ENCODE measurements at places on chromosomes 2 and 18. TPM values are rescaled to one million over a fixed set of nuclear protein-coding genes. Genes with fewer than 3 reads are reported as not detected.
A peak's percentile ranks its signal among the peaks of the same experiment; 100 is the strongest.

- H3K27ac ChIP-seq = no peak overlapping the region
- no peak for DNase-seq
- no peaks in the 10 kb centered on the region for H3K27me3 ChIP-seq
Measured at GRCh38 chr18:25066516-25066915, 285.4 kb downstream of the ZNF521 start.

Gene G6PC2
- not detected for polyA plus RNA-seq

- no peak overlapping the region for H3K27ac ChIP-seq
- no peak for DNase-seq
- no peaks in the 10 kb centered on the region for H3K27me3 ChIP-seq
- H3K4me3 ChIP-seq = no peak overlapping the region
- H3K36me3 ChIP-seq = no peaks in the 10 kb centered on the region
- H3K4me1 ChIP-seq = peaks cover 2% of the 10 kb centered on the region
Measured at GRCh38 chr2:231910771-231911170, 15.4 kb downstream of the NPPC start.

DNA sequence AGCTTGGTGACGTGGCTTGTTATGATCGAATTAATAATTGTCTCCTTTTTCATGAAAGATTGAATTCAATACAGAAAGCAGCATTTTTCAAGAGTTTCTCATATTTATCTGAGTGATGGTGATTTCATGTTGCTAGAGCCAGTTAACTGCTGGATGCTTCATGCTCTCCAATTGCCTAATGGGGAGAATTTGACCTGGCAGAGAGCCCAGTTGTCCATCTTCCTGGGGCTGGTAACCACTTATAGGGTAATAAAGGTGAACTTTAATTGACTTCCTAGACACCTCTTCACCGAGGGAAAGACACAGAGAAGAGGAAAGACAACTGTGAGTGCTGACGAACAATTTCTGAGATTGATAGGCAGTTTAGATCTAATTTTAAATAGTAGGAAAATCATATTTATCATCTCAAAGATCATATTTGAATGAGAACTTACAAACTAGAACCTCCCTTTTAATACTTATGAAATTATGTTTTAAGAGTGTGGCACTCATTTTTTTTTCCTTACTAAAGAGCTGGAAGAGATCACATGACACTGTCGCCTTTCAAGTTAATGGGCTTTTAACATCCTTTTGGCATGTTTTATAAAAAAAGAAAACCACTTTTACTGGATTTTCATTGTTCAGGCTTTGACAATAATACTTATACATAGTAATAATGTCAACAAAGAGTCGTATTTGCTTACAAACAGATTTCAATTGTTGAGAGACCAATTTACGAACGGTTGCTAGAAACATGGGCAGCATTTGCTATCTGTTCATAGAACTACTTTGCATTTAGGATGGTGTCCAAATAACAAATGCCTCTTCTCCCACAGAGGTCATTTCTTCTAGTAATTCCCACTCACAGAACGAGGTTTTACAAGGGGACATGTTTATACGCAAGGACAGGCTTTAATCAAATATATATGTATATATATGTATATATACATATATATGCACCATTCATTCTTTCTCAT lies 153.3 kb downstream of the RAPGEF4 start:
- H3K27me3 ChIP-seq = peaks cover 9% of the 10 kb centered on the region
- no peak for DNase-seq
- H3K36me3 ChIP-seq = no peaks in the 10 kb centered on the region
- H3K4me3 ChIP-seq = no peak overlapping the region
- peaks cover 9% of the 10 kb centered on the region for H3K4me1 ChIP-seq
- no peak overlapping the region for H3K27ac ChIP-seq

DNA sequence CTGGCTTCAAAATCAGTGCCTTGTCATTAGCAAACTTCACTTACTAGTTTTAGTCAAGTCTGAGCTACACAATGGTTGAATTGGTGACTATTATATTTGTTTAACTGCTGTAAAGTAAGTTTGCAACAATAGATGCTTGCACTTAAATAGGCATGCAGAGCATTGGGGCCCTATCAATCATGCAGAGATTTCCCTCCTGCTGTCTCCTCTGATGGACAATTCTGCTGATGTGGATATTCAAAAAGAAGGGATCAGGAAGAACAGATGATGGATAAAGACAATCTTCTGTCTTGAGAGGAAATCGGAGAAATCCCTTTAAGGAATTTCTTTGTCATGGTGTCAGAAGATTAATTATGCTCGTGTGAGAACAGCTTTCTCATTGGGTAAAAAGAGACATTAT lies 89.0 kb downstream of the GREB1L start:
- no peaks in the 10 kb centered on the region for H3K27me3 ChIP-seq
- H3K36me3 ChIP-seq = no peaks in the 10 kb centered on the region
- H3K27ac ChIP-seq = no peak overlapping the region
- H3K4me3 ChIP-seq = no peak overlapping the region
- peaks cover 8% of the 10 kb centered on the region for H3K4me1 ChIP-seq

Gene CRYGD
- polyA plus RNA-seq = not detected

Gene SCN3A
- not detected for polyA plus RNA-seq

- H3K27ac ChIP-seq = no peak overlapping the region
- H3K36me3 ChIP-seq = no peaks in the 10 kb centered on the region
- H3K4me3 ChIP-seq = no peak overlapping the region
- H3K4me1 ChIP-seq = no peaks in the 10 kb centered on the region
- no peaks in the 10 kb centered on the region for H3K27me3 ChIP-seq
- no peak for DNase-seq
Measured at GRCh38 chr2:121955426-121955825, 200.0 kb downstream of the TSN start.

GRCh38 chr18:72840109-72840508 lies 27.7 kb downstream of the NETO1 start:
- no peak overlapping the region for H3K4me3 ChIP-seq
- DNase-seq = no peak
- H3K4me1 ChIP-seq = no peaks in the 10 kb centered on the region
- H3K27me3 ChIP-seq = no peaks in the 10 kb centered on the region

GRCh38 chr2:25184254-25184653 lies 15.9 kb upstream of the POMC start:
- DNase-seq = no peak
- H3K27ac ChIP-seq = no peak overlapping the region
- no peaks in the 10 kb centered on the region for H3K27me3 ChIP-seq
- H3K36me3 ChIP-seq = no peaks in the 10 kb centered on the region
- no peak overlapping the region for H3K4me3 ChIP-seq

GRCh38 chr18:40006634-40007033 lies 1948.4 kb upstream of the PIK3C3 start:
- DNase-seq = no peak
- H3K36me3 ChIP-seq = no peaks in the 10 kb centered on the region
- no peaks in the 10 kb centered on the region for H3K27me3 ChIP-seq

DNA sequence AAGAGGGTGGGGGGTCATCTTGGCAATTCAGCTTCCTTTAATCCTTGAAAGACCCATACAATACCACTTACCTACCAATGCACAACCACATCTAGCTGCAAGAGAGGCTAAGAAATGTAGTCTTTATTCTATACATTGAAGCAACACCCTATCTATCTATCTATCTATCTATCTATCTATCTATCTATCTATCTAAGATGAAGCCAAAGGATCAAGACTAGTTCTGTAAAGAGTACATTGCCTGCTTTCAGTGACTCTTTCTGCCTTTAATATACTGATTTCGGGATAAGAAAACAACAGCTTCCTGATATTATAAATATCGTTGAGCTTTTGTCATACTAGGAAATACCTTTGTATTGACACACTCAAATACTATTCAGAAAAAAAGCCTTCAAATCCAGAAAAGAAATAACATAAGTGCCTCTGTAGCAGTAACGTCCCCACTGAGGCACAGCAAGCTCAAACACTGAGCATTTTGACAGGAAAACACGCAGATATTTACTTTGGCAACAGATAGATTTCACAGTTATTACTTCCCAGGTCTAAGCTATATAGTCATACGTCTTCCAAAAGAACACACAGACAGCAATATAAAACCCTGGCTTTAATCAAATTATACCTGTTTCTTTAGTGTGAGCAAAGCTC lies 139.4 kb upstream of the SERTAD2 start:
- no peak overlapping the region for H3K27ac ChIP-seq
- no peaks in the 10 kb centered on the region for H3K27me3 ChIP-seq
- H3K36me3 ChIP-seq = no peaks in the 10 kb centered on the region
- H3K4me3 ChIP-seq = no peak overlapping the region
- no peak for DNase-seq

Gene ITPRIPL1
- 0.58 TPM for polyA plus RNA-seq

GRCh38 chr2:231680992-231681852 lies 27.1 kb upstream of the PTMA start:
- H3K4me1 ChIP-seq = peaks cover 12% of the 10 kb centered on the region
- peak overlapping the region; percentile 58 for H3K27ac ChIP-seq
- no peaks in the 10 kb centered on the region for H3K36me3 ChIP-seq
- no peak for DNase-seq

Gene MYO7B
- not detected for polyA plus RNA-seq
